ENCODE measurements at places on chromosomes 1 and 21.
A peak's percentile ranks its signal among the peaks of the same experiment; 100 is the strongest.

- DNase-seq = peak; percentile 100
Observed at GRCh38 chr1:209884665-209885117, 53.3 kb upstream of the SYT14 start.

- DNase-seq = peak; percentile 60
Observed at GRCh38 chr1:114428083-114428754, 82.8 kb downstream of the TRIM33 start.

DNA sequence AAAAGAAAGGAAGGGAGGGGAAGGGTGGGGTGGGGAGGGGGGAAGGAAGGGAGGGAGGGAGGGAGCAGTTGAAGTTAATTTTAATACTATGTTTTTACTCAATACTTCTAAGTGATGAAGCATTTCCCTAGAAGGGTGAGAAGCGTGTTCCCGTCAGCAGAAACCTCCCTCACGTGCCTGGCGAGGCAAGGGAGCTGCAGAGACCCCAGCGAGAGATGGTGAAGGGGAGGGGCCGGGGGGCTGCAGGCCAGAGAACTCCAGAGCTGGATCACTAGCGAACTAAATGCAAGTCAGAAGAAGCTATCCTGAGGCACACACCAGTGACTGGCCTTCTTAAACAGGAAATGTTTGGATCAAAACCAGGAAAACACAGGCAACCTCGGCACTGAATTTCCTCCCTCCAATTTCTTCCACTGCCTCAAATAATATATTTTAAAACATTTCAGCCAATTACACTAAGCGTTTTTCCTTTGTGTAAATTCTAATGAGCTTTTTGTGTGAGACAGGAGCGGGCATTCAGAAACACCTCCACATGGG lies 18.0 kb downstream of the WDR4 start:
- no peak for DNase-seq

DNA sequence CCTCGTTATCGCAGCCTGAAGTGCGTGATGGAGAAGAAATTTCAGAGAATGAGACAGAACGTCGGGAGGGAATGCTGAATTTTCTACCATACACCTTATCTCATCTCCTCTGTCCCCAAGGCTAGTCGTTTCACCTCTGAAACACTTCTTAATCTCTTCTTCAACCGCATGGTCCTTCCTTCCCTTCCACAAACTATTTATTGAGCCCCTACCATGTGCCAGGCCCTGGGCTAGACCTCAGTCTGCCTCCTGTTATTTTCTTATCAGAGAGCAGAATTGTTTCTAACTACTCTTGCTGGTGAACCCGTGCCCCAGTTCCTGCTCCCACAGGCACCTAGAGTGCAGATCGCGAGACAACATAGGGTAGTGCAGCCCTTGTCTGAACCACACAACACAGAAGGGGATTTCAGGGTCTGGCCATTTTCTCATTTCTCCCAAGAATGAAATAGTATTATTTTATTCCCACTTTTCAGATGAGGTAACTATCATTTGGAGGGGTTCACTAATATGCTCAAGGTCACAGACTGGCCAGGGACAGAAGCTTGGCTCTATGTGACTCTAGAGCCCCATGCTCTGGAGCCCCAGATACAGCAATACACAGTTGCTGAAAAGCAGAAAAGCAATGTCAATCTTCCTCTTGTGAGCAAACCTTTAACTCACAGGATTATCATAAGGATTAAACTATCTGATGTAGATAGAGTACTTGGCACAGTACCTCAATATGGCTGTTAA lies 598 bp upstream of the ADIPOR1 start:
- no peak for DNase-seq

DNA sequence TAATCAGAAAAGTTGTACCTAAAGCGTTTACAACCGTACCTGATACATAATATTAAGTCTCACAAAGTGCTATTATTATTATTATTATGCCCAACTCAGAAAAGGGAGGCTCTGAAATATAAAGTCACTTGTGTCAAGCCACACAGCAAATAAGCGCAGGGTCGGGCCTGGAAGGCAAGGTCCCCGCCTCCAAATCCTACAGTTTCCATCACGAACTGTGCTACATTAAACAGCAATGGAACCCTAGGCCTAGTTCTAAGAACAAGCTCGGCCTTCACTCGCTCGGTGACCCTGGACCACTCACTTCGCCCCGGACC lies 549 bp downstream of the PARS2 start:
- DNase-seq = peak; percentile 59

DNA sequence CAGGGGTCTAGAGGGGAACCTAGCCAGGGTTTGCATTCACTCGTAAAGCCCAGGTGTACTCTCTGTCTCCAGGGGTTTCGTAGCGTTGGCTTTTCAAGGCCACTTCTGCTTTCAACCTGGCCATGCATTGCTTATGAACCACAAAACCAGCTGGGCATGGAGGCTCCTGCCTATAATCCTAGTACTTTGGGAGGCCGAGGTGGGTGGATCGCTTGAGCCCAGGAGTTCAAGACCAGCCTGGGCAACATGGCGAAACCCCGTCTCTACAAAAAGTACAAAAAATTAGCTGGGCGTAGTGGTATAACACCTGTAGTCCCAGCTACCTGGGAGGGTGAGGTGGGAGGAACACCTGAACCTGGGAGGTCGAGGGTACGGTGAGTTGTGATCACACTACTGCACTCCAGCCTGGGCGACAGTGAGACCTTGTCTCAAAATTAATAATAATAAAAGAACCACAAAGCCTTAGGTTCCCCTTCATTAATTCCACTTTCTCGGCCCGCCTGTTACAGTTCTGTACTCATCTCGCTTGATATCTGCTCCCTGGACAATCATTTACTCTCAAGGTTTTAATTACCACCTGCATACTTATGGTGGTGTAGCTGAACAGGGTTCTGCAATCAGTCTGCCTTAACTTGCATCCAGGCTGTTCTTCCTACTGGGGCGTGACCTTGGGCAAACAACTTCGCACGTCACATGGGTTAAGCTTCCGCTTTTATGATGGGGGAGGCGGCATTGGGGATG lies 6.1 kb downstream of the SLC16A4 start:
- no peak for DNase-seq

DNA sequence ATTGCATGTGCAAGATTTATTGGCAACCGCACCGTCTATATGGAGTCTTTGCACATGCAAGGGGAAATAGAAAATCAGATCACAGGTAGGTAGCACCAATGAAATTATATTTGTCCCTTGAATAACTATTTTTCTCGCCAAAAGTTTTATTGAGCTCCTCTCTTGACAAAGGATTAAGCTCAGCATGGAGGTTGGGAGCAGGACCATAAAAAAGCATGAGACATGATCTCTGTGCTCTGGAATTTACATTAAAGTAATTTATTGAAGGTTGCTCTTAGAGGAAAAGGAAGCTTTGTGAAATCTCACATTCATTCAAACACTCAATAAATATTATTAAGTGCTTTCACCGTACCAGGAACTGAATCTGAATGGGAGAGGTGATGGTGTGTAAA lies 66.0 kb upstream of the UBE2U start:
- DNase-seq = peak; percentile 24

DNA sequence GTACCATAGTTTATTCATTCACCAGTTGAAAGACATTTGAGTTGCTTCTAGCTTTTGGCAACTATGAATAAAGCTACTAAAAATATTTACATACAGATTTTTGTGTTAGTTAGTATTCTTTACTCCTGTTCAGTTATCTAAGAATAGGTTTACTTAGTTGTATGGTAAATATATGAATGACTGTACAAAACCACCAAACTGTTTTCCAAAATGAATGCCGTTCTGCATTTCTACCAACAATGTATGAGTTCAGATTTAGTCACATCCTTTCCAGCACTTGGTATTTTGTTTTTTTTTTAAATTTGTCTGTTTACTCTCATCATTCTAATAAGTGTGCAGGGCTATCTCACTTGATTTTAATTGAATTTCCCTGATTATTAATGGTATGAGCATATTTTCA lies 3.4 kb upstream of the KIFAP3 start:
- no peak for DNase-seq

DNA sequence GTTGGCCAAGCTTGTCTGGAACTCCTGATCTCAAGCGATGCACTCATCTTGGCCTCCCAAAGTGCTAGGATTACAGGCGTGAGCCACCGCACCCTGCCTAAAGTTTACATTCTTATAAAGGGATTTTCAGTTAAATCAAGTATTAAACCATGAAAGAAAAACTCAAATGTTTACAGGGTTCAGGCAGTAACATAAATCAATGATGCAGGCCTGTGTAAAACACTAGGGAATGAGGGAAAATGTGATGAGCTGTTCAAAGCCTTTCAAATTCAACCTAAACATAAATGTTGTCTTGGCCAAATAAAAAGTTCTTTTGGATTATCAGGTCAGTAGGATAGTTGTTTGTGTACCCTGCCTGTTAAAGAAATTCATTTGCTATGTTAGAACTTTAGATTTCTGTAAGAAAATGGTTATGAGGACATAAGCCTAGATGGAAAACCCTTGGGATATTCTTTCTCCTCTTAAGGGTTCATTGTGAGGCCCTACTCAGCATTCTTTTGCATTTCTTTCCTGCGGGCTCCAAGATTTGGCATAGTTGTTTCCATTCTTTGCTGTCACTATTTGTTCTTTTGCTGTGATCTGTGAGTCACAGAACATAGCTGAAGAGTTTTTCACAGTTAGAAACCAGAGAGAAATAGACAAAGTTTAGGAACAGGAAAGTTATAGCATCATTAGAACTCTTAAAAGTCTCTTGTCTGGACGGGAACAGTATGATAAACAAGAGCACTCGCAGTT lies 8.9 kb upstream of the ZRANB2 start:
- DNase-seq = peak; percentile 79

- DNase-seq = peak; percentile 87
Observed at GRCh38 chr1:212749821-212750535, 41.6 kb downstream of the NSL1 start.

DNA sequence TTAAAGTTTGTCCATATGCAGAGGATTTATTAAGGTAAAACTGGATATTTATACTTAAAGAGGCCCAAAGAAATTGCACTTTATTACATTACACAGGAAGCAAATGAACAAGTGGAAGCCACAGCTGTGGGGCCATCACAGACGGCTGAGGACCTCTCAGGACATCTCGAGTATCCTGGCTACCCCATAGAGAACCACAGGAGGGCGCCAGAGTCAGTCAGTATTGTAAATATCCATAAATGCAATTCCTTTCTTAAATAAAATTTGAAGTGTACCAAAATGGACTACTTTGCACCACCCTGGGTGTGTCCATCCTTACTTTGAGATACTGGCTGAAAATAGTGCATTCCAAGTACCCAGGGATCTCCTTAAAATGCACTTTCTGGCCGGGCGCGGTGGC lies 257.2 kb downstream of the MRPL39 start:
- peak; percentile 70 for DNase-seq

- DNase-seq = peak; percentile 63
Observed at GRCh38 chr1:113783254-113784103, 24.2 kb upstream of the PHTF1 start.

DNA sequence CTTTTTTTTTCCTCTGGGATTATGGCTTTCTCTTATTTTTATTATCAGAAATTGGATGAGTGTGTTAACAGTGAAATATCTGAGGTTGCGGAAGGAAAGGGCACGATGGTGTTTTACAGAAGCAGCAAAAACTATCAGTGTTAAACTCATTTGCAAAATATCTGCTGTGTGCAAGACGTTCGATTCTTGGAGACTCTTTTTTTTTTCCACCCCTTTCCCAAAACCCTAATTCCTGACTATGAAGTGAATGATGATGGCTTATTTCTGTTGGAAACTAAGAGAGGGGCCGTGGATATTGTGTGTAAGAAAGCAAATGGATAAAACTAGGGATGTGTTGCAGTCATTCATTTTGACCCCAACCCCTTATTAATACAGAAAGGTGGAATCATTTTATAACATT lies 677 bp downstream of the NCAM2 start:
- peak; percentile 1 for DNase-seq

GRCh38 chr1:183025782-183026774 lies 2.9 kb downstream of the LAMC1 start:
- DNase-seq = peak; percentile 48

DNA sequence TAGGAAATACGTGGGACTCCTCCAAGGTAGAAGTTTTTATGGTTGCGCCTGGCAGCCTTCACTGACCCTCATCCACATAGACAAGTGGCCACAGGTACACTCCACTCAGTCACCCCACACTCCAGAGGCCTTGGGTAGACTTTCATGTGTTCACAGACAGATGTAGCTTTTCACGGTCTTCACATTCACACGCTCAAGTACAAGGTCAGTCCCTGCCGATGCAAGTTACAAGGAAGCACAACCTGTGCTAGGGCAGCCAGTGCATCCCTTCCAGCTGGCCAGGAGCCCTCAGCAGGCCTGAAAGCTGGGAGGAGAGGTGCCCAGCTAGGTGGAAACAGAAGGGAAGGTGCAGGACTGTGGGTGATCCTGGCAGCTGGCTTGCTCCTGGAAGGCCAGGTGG lies 55.5 kb upstream of the FAM20B start:
- DNase-seq = no peak

DNA sequence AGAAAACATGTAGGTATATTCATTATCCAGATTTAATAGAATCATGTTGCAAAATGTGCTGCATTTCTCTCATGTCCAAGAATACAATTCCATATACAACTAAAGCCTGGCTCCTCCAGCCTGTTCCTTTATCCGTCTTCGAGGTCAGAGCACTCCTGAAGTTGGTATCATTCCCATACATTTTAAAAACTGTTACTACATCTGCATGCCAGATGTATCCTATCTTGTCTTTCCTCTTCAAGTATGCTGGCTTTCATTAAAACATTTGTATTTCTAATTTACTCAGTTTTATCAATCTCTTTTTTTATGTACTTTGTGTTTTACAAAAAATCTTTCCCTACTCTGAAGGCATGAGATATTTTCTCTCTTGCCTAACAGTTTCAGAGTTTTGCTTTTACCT lies 536.6 kb upstream of the USP24 start:
- DNase-seq = no peak

DNA sequence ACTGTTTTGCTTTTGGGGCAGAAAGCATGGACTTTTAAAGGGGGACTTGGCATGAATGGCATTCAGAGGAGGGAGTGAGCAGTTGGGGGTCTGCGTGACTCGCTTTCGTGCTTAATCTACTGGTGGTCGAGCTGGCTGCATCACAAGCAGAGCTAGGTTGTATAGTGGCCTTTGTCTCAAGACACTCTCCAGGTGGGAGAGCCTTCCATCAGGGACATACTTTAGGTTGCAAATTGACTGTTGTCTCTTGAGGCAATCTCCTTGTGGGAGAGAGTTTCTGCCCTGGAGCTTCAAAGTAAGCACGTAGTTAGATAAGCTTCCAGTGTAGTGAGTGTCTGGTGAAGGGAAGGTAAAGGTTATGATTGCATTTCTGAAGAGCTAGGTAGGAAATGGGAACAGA lies 93.9 kb downstream of the C1orf21 start:
- no peak for DNase-seq

GRCh38 chr1:183777328-183777727 lies 27.6 kb upstream of the RGL1 start:
- DNase-seq = peak; percentile 5
